ENCODE measurements at places on chromosomes 4 and X. TPM values are rescaled to one million over a fixed set of nuclear protein-coding genes. Genes with fewer than 3 reads are reported as not detected.

Gene NRK
- total RNA-seq = 0.16 TPM

Gene DMRTC1
- not detected for total RNA-seq

Gene F8A3
- 2.8 TPM for total RNA-seq

Gene F8
- 6.1 TPM for total RNA-seq
